ENCODE measurements at places on chromosomes 1 and 21.

DNA sequence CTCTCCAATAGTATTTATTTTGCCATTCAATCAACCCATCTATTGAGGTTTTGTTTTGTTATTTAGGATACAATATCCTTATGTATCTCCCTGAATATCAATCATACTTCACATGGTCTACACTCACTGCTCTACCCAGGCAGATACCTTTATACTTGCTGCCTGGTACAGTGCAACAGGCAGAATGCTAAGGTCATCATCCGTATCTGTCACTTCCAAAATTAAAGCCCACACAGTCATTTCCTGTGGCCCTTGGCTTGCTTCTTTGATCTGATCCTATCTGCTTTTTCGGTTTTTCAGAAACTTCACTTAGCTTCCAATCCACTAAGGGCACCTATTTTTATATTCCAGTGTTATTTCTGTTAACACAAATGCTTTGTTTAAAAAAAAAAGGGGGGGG is 22.3 kb upstream of the ZZZ3 start:
- no peak for ATAC-seq

- ATAC-seq: no peak
Measured at GRCh38 chr1:165697491-165697880, 876 bp downstream of the ALDH9A1 start.

DNA sequence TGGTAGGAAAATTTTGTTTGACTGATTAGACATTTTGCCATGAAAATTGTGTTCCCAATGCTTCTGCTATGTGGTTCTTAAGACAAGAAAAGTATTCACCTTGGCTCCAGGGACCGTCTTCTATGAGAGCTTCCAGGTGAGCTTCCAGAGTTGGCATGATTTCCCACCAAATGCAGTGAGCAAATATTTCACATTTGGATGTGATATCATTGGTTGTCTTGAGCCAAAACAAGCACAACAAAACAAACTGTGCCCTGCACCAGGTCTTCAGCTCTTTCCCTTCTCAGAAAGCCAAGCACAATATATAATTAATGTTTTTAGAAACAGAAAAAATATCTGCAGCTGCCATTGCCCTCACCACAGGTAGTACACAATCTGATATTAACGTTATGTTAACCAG is 1009.0 kb downstream of the PLA2G4A start:
- no peak for ATAC-seq

- no peak for ATAC-seq
Measured at GRCh38 chr1:10980094-10980577, 32.3 kb upstream of the TARDBP start.
